Stimulated activated CD8-positive, alpha-beta memory T cell treated with anti-CD3 and anti-CD28 coated beads, Interleukin-15, amount 100 ng/mL, for 48 hours (primary cell): ENCODE measurements at places on chromosomes 6 and 20.
A peak's percentile ranks its signal among the peaks of the same experiment; 100 is the strongest.

DNA sequence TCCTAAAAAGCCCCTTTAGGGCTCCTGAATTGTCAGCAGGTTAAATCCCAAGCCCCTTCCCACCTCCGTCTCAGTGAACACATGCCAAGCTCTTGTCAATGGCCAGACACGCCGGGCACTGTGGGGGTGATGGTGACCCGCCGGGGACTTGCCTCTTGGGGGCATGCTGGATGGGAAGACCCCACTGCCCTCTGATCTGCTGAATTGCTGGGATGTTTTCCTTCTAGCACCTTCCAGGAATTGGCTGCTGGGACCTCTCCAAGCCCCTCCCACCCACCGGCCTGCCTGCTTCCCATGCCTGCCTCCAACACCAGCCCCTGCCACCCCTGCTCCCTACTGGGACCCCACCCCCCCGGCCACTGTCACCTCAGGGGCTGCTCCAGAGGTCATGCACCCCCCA, 345.9 kb downstream of the CDH4 start:
- DNase-seq = no peak

GRCh38 chr20:41225091-41225490, 87.7 kb downstream of the PLCG1 start:
- DNase-seq = no peak

- no peak for DNase-seq
These were observed 868 bp upstream of the SLC2A4RG start for GRCh38 chr20:63738687-63739129.

DNA sequence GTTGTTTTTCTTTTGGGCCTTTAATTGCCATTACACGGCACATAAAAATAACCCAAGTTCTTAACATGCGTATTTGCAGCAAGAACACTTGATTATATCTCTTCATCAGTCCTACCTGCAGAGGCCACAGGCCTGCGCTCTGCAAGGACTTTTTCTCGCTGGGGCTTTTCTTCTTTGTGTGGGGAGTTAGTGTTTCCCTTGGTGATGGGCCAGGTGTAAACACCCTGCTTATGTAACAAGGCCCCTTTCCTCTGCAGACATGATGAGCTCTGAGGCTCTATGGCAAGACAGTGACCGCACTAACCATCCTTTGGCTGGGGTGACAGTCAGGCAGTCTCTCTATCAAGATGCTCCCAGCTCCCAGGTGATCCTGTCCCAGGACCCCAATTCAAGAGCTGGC, 97.8 kb upstream of the PCSK2 start:
- no peak for DNase-seq

DNA sequence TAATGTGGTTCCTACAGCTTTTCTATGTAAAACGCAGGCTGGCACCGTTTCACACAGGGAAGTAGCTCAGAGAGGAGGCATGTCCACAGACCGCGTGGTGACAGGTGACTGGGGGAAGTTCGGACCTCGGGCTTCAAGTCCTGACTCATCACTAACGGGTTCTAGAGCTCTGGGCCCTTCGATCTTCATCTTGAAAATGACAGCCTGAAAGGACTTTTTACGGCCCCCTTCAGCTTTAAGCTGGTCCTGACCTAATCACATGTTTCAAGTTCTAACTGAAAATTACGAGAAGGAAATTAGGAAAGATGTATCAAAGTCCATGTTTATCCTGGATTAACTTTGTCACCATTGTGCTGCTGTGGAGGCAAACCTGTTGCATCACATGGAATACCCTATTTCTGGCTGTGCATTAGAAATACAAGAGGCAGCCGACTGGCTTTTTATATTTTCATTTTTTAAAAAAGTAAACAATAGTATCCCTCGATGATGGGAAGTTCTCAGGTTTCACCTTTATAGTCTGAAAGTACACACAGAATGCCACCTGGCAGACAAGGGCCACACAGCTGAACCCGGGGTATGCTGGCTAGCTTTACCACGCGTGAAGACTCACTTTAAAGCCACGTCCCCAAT, 2.0 kb downstream of the MAN1A1 start:
- peak; percentile 19 for DNase-seq

DNA sequence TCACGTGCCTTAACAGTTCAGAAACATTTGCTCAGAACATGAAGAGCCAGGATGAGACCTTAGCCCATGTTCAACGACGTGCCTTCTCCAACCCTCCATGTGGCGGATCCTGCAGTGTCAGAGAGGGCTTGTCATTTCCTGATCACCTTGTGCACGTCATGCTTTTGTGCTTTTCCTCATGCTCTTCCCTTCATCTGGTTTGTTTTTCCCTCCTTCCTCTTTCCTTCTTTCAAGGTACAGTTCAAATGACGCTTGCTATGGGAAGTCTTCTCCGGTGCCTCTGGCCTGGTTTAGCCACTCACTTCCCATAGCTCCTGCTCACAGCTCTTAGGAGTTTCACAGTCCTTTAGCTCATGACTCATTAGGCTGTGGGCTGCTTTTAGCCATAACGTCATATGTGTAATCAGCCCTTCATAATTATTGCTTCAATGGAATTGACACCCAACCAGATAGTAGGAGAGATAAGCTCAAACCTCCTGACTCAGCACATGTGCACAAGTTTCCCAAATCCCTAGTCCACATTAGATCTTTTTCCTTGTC, 102.7 kb upstream of the CNKSR3 start:
- no peak for DNase-seq

DNA sequence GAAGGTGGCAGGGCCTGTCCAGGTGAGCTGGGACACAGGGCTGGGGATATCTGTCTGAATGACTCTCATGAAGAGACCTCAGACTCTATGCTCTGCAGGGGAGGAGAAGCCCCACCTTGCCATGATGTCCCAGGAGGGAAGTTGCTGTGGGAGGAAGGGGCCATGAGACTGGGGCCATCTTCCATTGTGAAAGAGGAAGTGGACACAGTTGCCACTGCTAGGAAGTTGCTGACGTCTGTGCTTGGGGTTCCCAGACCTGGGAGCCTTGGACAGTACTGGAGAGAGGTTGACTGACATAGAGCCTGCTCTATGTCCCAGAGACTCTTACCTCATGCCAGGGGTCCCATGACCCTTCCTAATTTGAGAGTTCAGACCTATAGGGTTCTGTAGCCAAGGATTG, 24.5 kb downstream of the SIRPB1 start:
- no peak for DNase-seq

- no peak for DNase-seq
These were observed 14.2 kb upstream of the EPHA7 start for GRCh38 chr6:93433592-93433991.

- DNase-seq = no peak
These were observed 48.8 kb upstream of the TSHZ2 start for GRCh38 chr20:52923123-52923937.

GRCh38 chr20:19915111-19915798, 101.9 kb upstream of the NAA20 start:
- DNase-seq = no peak
